ENCODE measurements at places on chromosomes 4 and X.

DNA sequence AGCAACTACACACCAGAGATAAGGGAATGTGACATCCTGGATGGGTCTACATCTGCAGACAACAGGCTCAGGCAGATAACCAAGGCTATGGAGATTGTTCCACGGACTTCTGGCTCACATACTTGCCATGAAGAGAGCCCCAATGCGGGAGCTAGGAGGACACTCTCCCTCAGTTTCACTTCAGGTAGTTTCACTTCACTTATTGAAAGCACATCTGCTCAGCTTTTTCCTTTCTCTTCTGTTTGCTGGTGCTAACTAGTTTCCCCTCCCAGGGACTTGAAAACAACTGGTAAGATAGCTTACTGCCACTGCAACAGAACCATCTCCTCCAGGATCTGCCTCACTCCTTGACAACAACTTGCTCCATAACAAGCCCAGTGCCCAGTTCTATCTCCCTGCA is 1.4 kb upstream of the CT47C1 start:
- DNase-seq, result no peak

GRCh38 chrX:136619899-136620505 is 28.0 kb upstream of the CD40LG start:
- no peak for DNase-seq

DNA sequence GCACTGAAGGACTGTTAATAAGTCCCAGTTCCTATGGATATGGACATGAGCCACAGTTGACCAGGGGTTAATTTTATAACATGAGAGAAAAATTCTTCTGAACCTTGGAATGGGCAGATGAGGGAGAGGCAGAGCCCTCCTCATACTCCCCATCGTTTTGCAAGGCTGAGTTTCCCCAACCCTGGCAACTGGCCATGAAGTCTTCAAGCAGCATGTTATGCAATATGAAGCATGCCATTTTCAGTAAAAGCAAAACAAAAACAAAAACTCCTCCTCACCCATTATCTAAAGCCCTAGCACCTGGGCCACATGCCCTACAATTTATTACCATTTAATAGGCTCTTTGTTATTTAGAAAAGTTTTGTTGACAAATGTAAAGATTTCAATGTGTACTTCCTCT is 64.5 kb downstream of the GPC4 start:
- DNase-seq, result no peak

DNA sequence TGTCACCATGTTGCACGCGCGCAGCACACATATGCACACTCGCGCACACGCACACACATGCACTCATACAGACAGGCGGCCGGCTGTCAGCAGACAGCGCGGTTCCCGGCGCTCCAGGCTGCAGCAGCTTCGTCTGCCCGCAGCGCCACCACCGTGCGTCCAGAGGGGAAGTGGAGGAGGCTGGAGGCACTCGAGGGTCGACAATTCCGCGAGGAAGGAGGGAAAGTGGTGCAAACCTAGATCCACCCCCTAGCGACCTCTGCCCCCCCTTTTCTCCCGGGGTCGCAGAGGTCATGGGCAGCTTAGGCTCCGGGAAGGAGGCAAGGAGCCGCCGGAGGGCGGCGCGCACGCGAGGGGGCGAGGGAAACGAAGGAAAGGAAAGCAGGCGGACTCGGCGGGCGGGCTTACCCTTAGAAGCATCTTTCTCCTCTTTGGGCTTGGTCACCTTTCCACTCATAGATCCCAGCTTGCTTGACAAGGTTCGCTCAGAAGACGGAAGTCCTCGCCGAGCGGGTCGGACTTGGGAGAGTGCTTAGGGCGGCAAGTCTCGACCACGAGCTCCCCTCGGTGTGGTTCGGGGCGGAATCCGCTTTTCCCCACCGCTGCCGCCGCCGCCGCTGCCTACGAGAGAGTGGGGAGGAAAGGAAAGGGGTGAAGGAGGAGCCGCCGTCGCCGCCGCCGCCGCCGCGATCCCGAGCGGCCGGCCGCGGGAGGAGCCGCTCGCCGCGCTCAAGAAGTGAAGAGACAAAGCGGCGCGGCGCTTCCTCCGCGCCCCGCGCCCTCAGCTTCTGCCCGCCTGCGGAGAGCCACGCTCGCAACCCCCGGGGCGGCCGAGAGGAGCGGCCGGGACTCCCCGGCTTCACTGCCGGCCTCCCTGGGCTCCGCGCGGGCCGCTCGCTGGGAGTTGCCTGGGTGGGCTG is 326.6 kb upstream of the F9 start:
- DNase-seq, result peak; percentile 69

- no peak for DNase-seq
Observed at GRCh38 chr4:107008115-107008514, 28.0 kb downstream of the DKK2 start.

DNA sequence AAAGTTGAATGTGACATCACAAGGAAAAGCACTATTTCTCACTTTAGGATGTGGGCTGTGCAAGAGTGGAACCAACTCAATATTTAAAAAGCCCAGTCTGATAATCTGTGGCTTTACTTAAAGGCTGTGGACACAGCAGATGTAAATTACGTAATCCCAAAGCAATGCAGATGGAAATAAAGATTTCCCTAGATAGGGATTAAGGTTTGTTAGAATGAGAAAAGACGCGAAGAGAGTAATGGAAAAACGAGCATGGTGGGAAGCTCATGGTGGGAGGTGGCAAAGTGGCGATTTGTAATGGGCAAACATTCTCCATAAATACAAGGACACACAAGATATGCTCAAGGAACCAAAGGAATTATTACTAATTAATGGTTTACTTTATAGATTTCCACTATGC is 985.5 kb downstream of the FSTL5 start:
- DNase-seq, result no peak

GRCh38 chr4:119930546-119930945 is 136.1 kb downstream of the MAD2L1 start:
- no peak for DNase-seq

- DNase-seq, result no peak
Observed at GRCh38 chr4:169567916-169568315, 44.5 kb downstream of the NEK1 start.

- no peak for DNase-seq
Observed at GRCh38 chr4:6282314-6282771, 12.7 kb downstream of the WFS1 start.

- DNase-seq, result no peak
Observed at GRCh38 chr4:55578341-55579010, 13.6 kb downstream of the PDCL2 start.

DNA sequence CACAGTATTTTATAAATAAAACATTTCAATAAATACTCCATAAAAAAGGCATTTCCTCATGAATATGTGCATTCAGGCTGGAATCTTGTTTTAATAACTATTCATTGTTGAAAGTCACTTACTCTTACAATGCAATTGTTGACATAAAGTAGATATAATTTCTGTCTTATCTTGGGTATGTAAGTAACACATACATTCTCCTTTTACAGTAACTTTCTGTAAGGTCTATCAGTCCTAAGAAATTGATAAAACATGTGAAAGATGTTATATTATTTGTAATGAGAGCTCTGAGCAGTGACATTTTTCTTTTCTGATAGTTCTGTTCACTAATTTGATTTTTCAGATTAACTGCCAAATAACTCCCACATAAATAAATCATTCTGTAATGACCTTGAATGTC is 1249.2 kb downstream of the STIM2 start:
- no peak for DNase-seq

All from H7 (cell line).